ENCODE measurements at places on chromosomes 5 and 9.

- no peak for DNase-seq
Observed at GRCh38 chr9:89748021-89748670, 143.3 kb downstream of the GADD45G start.

GRCh38 chr5:6941631-6942030 lies 228.4 kb downstream of the TENT4A start:
- DNase-seq: no peak

- no peak for DNase-seq
Observed at GRCh38 chr5:178389796-178390195, 157.2 kb upstream of the PHYKPL start.

- no peak for DNase-seq
Observed at GRCh38 chr5:78260771-78261170, 33.7 kb downstream of the AP3B1 start.

DNA sequence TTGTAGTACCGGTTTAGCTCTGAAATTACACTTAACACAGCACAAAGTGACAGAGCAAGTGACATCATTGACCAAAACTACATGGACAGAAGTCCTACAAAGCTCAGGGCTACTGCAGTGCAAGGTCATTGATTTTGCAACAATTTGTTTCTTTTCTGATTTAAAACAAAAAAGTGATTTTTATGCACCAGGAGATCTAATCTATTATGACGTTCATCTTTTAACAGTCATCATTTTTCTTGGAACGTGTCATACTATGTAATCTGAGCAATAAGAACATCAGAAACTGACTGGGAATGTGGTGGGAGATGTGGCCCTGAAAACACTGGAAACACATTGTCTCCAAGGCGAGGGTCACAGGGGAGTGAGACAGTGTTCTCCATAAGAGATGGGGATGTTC lies 17.4 kb upstream of the ZFAND5 start:
- DNase-seq: no peak

DNA sequence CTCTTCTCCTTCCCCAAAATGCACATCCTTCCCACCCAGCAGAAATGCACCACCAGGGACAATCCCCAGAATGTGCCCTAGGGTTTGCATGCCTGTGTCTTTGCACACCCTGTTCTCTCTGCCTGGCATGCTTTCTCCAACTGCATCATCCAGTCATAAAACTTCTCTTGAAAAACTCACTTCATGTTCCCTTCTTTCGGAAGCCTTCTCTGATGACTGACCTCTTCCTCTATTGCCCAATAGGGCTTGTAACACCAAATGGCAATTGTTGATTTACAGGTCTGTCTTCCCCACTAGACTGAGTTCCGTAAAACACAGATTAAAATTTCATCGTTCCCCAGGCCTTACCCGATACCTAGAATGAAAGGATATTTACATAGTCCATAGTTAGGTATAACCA lies 83.1 kb upstream of the SPOCK1 start:
- no peak for DNase-seq

- DNase-seq: no peak
Observed at GRCh38 chr9:3646226-3646625, 120.4 kb upstream of the RFX3 start.

- DNase-seq: no peak
Observed at GRCh38 chr5:54837981-54838380, 147.4 kb downstream of the ESM1 start.

- DNase-seq: peak; percentile 58
Observed at GRCh38 chr5:119290161-119290569, 65.7 kb upstream of the TNFAIP8 start.

DNA sequence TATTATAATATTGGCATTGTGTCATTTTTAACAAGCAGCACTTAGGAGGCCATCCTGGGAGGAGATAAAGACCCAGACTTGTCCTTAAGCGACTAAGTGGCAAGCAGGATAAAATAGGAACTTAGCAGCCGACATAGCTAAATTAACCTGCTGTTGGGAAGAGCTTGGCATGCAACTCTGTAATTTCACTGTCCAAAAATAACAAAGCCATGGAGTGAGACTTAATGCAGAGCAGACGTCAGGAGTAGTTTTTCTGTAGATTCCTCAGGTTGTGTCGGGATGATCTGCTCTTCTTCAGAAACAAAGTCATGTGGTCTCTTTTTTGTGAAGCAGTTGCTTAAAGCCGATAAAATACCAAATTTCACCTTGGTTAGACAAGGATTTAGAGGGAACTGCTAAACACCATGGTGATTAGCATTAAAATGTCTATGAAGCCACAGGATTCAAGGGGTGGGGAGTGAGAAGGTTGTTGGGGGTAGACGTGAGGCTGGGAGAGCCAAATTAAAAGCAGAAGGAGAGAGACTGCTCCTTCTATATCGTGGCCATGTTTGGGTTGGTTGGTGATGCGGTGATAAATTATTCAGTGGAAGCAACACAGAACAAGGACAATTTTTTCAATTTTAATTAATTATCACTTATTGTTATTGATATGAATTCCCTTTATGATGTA lies 303.0 kb downstream of the CSNK1G3 start:
- no peak for DNase-seq
